Myocyte (in vitro differentiated cells): ENCODE measurements at places on chromosomes 1 and 21. TPM values are rescaled to one million over a fixed set of nuclear protein-coding genes. Genes with fewer than 3 reads are reported as not detected.

AMY2A gene
- total RNA-seq = not detected in 2 replicates

AXDND1 gene
- not detected in 2 replicates for total RNA-seq

BARHL2 gene
- total RNA-seq = not detected in 2 replicates

KRTAP10-2 gene
- not detected in 2 replicates for total RNA-seq

RCOR3 gene
- total RNA-seq = 28.4 and 38.0 TPM in 2 replicates

FMN2 gene
- total RNA-seq = 1.1 and 2.4 TPM in 2 replicates

PRAMEF13 gene
- total RNA-seq = not detected in 2 replicates

OLFML2B gene
- 139 and 216 TPM in 2 replicates for total RNA-seq

CRYZL1 gene
- 13.7 and 19.1 TPM in 2 replicates for total RNA-seq

EVI5 gene
- 13.6 and 16.9 TPM in 2 replicates for total RNA-seq

INSRR gene
- 0.05 TPM in 1 of 2 replicates, not detected in the other for total RNA-seq

FMOD gene
- 4.4 and 10.6 TPM in 2 replicates for total RNA-seq

GCSAML gene
- total RNA-seq = not detected in 2 replicates

MCOLN2 gene
- 0.48 TPM in 1 of 2 replicates, not detected in the other for total RNA-seq

NR5A2 gene
- not detected in 2 replicates for total RNA-seq
